ENCODE measurements at places on chromosomes 2 and 18.

- DNase-seq = no peak
Measured at GRCh38 chr18:50282521-50283335, 1.4 kb upstream of the MBD1 start.

GRCh38 chr2:127610561-127610960, 35.4 kb upstream of the GPR17 start:
- DNase-seq = no peak

- no peak for DNase-seq
Measured at GRCh38 chr2:47238638-47239037, 83.5 kb upstream of the STPG4 start.

DNA sequence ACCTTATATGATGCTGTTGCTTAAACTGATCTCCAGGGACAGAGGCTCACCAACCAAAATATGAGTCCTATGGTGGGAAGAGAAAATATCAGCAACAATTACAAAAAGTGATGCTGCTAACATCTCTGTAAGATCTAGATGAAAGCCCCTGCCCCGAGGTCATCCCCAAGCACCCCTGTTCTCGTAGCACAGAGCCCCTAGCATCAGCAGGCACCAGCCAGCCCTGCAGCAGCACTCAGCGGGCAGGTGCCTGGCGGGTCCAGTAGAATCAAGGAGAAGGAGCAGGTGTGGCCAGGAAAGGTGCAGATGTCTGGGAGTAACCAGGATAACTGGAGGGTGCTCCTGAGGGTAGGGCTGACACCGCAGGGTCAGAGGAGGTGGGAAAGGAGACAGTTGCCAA, 474.2 kb upstream of the MYT1L start:
- DNase-seq = no peak

GRCh38 chr2:217775920-217776503, 226.8 kb downstream of the TNS1 start:
- DNase-seq = no peak

GRCh38 chr2:16277117-16277516, 336.8 kb downstream of the MYCN start:
- no peak for DNase-seq

GRCh38 chr2:177538323-177538722, 145.8 kb downstream of the AGPS start:
- DNase-seq = no peak

GRCh38 chr2:6089474-6089873, 397.3 kb downstream of the SOX11 start:
- no peak for DNase-seq

DNA sequence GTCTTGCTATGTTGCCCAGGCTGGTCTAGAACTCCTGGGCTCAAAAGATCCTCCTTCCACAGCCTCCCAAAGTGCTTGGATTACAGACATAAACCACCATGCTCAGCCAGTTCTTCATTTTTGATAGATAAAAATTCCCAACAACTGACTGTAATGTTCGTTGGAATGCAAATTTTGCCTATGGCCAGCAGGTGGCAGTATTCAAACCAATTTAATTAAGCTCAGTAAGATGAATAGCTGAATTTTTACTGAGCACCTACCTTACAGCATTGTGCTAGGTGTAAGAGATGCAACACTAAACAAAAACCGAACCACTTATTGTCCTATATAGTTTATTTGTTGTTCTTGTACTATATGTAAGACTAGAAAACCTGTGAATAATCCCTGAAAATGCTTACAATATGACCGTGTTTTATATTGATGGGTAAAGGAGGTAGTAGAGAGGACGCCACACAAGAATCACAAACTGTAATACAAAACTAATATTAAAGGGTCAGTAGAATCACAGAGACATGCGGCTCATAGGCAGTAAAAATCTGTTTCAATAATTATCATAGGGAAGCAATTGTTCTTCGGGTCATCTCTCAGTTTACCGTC, 8.2 kb upstream of the TMEM182 start:
- peak; percentile 20 for DNase-seq

DNA sequence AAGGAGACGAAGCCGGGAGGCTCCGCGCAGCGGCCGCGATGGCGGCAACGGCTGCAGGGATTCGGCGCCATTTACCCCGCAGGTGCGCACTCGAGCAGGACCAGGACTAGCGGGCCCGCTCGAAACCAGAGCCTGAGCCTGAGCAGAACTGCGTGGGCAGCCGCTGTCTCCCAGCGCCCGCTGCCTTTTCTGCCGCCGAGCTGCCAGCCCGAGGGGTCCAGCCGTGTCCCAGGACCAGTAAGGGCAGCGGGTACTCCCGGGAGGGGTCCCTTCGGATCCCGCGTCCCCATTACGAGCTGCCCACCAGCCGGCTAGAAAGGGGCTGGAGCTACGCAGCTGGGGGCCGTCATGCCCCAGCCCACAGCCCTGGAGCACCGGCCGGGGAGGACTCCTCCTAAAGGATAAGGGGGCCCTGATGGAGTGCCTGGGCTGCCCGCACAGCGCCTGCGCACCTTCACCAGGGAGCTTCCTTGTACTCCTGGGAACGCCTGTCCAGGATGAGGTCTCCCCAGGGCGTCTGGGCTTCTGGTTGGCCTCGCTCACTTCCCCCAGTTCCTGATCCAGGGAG, 9.9 kb downstream of the ALPP start:
- DNase-seq = no peak

DNA sequence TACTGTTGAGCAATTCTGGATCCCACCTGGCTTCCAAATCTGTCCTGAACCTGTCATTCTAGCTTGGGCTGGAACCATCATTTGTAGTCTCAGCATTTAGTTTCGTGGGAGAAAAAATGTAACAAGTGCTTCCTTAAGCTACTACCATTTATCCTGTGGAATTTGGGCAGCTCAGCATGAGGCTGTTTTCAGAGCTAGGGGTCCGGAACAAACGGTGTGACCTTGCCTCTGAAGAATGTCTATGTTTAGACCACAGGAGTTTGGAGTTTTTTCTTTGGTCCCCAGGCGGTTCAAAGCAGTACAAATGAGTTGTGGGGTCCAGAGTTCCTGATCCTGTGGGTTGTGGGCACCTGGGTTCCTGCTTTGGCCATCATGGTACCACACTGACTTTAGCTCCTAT, 59.1 kb upstream of the TMEM178A start:
- DNase-seq = no peak

GRCh38 chr2:20225294-20226151, 593 bp upstream of the SDC1 start:
- DNase-seq = no peak

GRCh38 chr2:238149841-238150572, 8.8 kb upstream of the ERFE start:
- DNase-seq = no peak

GRCh38 chr2:25286025-25286400, 55.7 kb downstream of the DNMT3A start:
- DNase-seq = no peak

- DNase-seq = no peak
Measured at GRCh38 chr2:197877038-197877437, 72.6 kb downstream of the PLCL1 start.

GRCh38 chr18:47611649-47612048, 318.8 kb downstream of the SMAD2 start:
- DNase-seq = no peak

- no peak for DNase-seq
Measured at GRCh38 chr18:44149706-44150105, 531.0 kb upstream of the SETBP1 start.

- DNase-seq = no peak
Measured at GRCh38 chr2:120809151-120809550, 73.5 kb downstream of the GLI2 start.

DNA sequence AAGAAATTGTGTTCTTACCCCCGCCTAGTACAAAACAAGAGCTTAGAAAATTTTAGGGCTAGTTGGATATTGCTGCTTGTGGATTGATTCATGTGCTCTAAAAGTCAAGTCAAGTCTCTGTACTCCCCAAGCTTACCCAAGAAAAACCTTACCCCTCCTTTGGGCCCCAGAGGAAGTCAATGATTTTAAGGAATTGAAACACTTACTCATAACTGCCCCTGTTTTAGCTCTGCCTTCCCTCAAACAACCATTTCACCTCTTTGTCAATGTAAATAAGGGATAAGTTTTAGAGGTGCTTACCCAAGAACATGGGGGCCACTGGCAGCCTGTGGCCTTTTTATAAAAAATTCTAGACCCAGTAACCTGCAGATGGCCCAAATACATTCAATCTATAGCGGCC, 136.6 kb upstream of the RMP24 start:
- DNase-seq = no peak

GRCh38 chr2:111231532-111232252, 111.0 kb downstream of the BCL2L11 start:
- DNase-seq = no peak

DNA sequence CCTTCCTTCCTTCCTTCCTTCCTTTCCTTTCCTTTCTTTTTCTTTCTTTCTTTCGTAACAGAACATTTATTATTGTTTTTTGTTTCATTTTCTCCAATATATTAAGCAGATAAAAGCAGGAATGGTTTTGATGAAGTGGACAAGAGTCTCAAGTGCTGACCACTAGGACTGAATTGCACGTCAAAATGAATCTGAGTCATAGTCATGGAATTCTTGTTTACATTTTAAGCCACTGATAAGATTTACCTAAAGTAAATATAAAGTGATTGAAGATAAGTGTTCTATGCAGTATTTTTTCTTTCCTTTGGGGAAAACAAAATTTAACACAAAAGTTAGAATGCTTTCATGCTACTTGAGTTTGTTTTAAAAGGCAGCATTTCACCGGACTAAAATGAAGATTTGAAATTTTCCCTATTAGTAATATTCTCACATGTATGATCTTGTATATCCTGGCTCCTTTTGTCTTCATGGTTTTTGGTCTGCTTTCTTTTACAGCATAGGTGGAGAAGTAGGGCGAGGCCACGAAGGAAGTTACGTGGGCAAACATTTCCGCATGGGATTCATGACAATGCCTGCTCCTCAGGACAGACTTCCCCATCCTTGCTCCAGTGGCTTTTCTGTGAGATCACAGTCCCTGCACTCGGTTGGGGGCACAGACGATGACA, 113.5 kb downstream of the NYAP2 start:
- no peak for DNase-seq

- no peak for DNase-seq
Measured at GRCh38 chr2:232341061-232341738, 37.4 kb upstream of the ALPP start.

GRCh38 chr2:133908171-133908570, 339.9 kb upstream of the NCKAP5 start:
- no peak for DNase-seq

- DNase-seq = no peak
Measured at GRCh38 chr2:71785516-71785981, 332.2 kb downstream of the DYSF start.

GRCh38 chr2:171469176-171469575, 35.1 kb downstream of the DCAF17 start:
- no peak for DNase-seq

DNA sequence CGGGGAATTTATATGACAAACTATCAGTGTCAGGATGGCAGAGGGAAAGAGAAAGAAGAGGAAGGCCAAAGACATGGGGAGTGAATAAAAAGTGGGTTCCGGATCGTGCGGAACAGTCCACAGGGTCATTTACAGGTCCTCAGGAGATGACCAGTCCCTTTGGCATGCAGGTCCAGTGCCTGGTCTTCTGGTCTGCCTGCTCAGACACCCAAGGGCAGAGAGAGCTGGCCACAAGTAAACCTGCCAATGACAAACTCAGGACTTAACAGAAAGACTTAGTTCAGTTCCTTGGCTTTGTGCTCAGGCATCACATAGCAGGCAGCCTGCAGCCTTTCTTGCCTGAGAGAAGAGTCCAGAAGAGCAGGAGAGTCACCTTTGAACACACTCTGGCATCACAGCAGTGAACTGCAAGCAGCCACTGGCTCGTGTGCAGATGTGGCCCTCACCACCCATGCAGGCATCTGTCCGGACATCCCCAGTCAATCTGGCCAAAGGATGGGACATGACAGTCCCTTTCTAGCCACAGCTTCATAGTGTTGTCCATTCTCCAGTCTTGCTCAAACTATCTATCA, 14.0 kb downstream of the TMEM127 start:
- no peak for DNase-seq

- DNase-seq = no peak
Measured at GRCh38 chr2:191682126-191682525, 4.2 kb downstream of the NABP1 start.

- no peak for DNase-seq
Measured at GRCh38 chr2:96866586-96866985, 3.3 kb downstream of the SEMA4C start.

- DNase-seq = peak; percentile 41
Measured at GRCh38 chr2:70995426-70995729, 705 bp upstream of the TEX261 start.

DNA sequence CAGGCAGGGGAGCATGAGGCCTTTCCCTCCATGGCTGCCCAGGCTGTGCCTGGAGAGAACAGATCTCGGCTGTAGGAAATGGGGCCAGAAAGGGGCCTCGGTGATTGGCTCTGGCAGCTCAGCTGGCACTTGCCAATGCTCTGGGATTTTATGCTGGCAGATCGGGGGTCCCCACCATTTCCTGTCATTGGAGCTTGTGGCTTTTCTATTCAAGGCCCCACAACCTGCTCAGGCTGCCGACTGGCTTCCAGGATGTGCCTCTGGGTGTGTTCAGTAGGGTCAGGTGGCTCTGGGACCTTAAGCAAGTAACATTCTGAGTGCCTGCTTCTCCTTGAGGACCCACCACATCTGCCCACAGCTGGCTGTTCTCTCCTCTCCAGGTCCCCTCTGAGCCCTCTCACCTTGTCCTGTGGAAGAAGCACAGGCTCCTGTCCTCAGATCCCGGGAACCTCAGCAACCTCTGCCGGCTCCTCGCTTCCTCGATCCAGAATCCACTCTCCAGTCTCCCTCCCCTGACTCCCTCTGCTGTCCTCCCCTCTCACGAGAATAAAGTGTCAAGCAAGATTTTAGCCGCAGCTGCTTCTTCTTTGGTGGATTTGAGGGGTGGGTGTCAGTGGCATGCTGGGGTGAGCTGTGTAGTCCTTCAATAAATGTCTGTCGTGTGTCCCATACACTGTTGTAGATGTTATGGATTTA, 4.2 kb downstream of the GNLY start:
- DNase-seq = no peak

GRCh38 chr2:119246884-119247843, 23.5 kb downstream of the STEAP3 start:
- no peak for DNase-seq

- no peak for DNase-seq
Measured at GRCh38 chr2:10691521-10691920, 1.7 kb upstream of the NOL10 start.

- no peak for DNase-seq
Measured at GRCh38 chr18:10349561-10349960, 104.9 kb upstream of the APCDD1 start.

- no peak for DNase-seq
Measured at GRCh38 chr2:1600191-1601066, 143.9 kb downstream of the PXDN start.

All from NCI-H2029 (cell line).